ENCODE measurements at places on chromosomes 2 and 18.

GRCh38 chr18:45081566-45082181 lies 401.0 kb downstream of the SETBP1 start:
- DNase-seq, result no peak

GRCh38 chr2:8168876-8169424 lies 512.9 kb upstream of the ID2 start:
- no peak for DNase-seq

DNA sequence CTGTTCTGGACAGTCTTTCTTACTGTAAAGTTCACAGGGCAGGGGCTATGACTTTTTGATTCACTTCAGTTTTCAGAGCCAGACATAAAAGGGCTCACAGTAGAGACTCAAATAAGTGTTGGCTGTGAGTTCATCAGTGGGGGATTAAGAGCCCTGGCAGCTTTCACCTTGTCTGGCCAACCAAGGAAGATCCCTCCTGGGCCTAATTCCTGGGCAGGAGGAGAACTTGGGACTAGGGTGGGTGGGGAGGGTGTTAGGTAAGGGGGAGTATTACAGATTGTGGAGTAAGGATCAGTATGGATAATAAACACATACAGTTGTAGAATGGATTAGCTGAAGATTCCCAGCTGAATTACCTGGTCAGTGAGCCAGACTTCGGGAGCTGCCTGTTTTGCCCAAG lies 904 bp upstream of the SFXN5 start:
- no peak for DNase-seq

- DNase-seq, result no peak
Measured at GRCh38 chr2:149394864-149395263, 64.5 kb downstream of the LYPD6 start.

DNA sequence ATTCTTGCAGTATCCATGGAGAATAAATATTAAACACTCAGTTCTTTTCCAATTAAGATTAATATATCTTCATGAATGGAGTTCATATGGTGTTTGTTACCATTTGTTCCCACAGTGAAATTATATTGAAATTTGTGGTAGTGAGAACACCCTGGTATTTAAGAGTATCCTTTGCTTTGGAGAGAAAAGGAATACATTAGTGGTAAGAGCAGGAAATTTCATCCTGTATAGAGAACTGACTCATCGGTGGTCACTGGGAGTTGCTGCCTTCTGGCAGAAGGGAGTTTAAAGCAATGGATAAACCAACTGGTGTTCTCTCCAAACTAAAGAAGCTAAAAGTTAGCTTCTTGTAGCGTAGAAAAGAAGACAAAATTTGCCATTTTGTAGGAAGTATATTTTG lies 107.3 kb downstream of the MYO1B start:
- DNase-seq, result no peak

- no peak for DNase-seq
Measured at GRCh38 chr2:148876595-148877402, 1.8 kb downstream of the KIF5C start.

DNA sequence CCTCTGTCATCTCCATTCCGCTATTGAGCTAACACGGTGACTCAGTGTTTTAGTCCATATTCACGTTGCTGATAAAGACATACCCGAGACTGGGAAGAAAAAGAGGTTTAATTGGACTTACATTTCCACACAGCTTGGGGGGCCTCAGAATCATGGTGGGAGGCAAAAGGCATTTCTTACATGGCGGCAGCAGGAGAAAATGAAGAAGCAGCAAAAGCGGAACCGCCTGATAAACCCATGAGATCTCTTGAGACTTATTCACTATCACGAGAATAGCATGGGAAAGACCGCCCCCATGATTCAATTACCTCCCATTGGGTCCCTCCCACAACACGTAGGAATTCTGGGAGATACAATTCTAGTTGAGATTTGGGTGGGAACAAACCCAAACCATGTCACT lies 22.6 kb upstream of the CXXC1 start:
- DNase-seq, result no peak

DNA sequence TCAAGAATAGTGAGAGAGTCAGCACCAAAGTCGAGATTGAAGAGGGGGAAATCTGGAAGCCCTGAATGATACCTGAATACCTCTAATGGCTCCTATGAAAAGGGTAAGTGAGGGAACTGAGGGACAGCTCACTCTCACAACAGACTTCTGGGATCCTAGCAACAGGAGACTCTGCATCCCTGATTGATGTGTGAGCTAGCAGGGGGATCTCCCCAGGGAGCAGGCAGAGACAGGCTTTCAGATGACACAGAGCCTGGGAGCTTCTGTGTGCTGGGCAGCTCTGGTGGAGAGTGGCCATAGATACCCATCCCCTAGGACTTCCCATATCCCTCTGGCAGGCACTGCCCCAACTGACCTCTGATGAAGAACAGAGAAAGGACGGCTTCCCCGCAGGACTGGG lies 206.2 kb downstream of the EXOC6B start:
- DNase-seq, result no peak

DNA sequence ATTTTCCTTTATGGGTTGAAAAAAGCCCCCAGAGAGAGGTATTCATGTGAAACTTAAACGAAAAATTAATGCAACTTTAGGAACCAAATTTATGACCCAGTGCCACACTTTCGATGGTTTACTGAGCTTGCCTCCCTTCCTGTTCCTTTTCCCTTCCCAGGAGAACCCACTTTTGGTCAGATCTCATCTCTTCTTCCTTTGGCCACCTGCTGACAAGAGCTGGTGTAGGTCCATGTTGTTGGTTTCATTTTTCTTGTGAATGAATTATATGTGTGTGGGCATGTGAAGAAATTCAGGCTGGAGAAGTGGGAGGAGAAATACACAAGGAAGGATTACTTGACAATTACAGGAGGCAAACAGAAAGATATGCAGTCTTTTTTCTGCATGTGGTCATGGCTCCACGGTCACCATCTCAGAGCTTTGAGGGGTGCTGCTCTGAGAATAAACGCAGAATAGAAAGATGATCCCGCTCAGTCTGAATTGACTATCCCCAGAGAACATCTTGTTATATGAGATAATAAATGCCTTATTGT lies 111.3 kb upstream of the TCF4 start:
- no peak for DNase-seq
